Bronchial epithelial cell (primary cell): ENCODE measurements at places on chromosomes 4 and X.
A peak's percentile ranks its signal among the peaks of the same experiment; 100 is the strongest.

- DNase-seq = no peak
Measured at GRCh38 chr4:101252721-101253120, 94.6 kb downstream of the PPP3CA start.

GRCh38 chr4:144347121-144347520 is 206.6 kb upstream of the GYPA start:
- no peak for DNase-seq

GRCh38 chr4:123940604-123941003 is 544.0 kb downstream of the SPRY1 start:
- DNase-seq = no peak

- no peak for DNase-seq
Measured at GRCh38 chr4:131316086-131316485, 1833.0 kb upstream of the PCDH10 start.

DNA sequence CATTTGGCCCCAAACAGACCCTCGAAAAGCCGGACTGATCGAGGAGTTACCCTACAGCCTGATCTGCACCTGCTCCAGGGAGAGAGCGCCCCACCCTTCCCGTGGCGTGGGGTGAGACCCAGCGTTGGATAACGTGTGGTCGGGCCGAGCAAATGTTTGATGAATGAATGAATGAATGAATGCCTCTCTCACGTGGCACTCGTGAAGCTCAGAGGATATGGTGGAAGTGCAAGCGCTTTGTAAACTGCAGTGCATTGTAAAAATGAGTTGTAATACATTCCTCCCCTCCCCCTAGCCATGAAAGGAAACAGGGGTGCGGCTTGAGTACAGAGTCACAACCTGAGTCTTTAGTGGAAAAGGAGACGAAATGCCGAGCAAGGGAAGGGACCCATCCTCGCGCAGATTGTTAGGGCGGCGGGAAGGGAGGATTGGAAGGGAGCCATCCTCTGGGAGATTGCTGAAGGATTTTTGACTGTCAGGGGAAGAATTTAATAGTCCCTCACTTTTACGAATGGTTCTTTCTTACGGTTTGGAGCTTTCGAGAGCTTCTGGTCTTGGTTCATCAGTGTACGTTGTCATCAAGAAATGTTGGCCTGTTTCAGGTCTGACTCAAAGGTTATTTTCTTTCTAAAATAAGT is 772 bp upstream of the FBXW7 start:
- DNase-seq = peak; percentile 74

- DNase-seq = no peak
Measured at GRCh38 chrX:65634732-65635131, 32.7 kb upstream of the MSN start.

- no peak for DNase-seq
Measured at GRCh38 chr4:105490523-105490922, 16.7 kb upstream of the PPA2 start.

DNA sequence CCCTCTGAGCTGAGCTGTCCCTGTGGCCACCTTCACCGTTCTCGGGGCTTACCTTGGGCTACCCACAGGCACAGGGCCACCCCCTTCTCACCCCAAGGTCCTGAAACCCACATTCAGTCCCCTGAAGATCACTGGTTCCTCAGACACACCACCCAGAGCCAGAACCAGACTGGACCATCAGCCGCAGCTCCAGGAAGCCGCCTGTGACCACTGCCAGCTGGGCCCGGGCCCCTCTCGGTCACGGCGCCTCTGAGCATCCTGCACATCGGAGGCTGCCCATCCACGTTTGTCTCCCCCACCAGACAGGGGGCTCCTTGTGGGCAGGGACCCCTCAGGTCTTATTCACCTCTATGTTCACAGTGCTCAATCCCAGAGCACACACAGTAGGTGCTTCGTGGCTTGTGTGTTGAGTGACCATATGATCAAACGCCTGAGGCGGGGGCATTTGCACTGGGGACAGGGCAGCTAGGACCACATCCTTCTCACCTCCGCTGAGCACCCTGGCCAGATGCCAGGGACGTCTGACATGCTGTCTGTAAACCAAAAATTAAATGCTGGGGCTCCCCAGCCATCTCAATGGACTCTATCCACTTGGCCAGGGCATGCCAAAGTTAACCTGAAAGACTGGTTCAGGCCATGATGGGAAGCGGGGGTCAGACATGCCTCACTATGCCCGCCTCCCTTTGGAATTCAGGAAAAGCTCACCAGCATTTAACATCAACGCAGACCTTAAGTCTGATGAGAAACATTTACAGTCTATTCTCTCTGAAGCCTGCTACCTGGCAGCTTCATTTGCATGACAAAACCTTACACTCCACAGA is 109.4 kb upstream of the AFAP1 start:
- DNase-seq = peak; percentile 32

DNA sequence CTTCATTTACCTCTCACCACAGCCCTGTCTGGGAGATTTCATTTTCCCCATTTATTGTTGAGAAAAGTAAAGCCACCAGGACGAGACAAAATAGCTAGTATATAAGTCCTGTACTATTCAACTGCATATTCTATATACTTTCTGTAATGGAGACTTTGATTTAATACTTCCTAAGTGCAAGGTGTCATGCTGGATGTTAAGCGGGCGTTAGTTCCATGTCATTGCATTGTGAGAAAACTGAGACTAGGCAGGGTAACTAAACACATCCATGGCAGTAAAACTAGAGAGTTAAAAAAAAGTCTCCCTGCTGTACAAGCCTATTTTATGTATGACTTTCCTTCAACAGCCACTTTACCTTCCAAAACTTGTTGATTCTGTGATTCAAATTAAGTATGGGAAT is 969.6 kb downstream of the STIM2 start:
- no peak for DNase-seq

DNA sequence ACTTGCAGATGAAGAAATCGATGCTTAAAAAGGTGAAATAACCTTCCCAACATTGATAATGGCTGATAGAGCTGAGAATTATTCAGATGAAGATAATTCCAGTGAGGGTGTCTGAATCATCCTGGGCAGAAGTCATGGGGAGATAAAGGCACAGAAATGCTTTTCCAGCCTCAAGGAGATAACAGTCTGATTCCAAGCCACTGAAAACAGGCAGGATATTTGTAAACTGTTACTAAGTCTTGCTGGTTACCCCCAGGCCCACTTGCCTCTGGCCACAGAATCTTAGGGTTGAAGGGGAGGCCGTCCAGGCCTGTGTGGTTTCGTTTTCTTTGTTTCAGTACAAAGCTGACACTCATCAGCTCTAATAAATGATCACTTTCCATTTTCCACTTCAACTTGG is 158.5 kb downstream of the SH3KBP1 start:
- no peak for DNase-seq

DNA sequence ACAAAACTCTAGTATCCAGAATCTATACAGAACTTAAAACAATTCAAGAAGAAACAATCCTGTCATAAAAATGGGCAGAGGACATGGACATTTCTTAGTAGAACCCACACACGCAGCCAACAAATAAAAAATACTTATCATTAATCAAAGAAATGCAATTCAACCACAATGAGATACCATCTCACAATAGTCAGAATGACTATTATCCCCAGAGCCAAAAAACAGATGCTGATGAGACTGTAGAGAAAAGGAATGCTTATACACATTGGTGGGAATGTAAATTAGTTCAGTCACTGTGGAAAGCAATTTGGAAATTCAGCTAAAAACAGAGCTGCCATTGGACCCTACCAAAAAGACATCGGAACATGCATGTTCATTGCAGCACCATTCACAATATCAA is 37.9 kb downstream of the RAB40AL start:
- DNase-seq = no peak

GRCh38 chr4:173005912-173006633 is 162.5 kb upstream of the GALNT7 start:
- no peak for DNase-seq

- DNase-seq = no peak
Measured at GRCh38 chr4:157012296-157012695, 40.7 kb upstream of the PDGFC start.

DNA sequence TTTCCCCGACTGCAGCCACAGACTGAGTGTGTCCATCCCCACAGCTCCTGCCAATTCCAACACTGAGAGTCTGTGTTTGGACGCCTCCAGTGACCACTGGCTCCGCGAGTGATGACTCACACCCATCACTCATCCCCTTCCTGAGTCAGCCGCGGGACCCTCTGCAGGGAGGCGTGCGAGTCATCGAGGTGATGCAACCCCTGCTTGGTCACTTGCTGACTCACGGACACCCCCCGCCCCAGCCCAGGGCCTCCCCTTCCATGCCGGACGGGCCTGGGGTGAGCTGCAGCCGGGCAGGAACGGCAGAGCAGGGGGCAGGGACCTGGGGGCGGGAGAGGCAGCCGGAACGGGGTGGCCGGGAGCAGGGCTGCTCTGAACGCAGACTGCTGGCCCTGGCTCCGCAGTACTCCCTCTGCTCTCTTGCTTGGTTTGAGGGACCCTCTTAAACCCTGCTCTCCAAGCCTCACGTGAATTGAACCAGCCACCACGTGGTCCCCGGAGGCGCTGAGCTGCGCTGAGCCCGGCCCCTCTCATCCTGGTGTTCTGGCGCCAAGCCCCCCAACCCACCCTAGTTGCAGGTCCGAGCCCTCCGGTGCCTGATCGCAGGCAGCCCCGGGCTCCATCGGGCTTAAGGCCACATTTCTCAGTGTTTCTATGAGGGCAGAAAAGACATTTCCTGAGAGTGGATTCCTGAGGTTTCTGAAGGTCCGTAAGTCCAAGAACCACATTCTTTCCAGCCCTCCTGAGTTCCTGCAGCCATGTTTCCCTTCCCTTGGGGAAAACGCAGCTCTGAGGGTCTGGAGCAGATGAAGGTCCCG is 32.4 kb downstream of the FGFRL1 start:
- peak; percentile 95 for DNase-seq

GRCh38 chr4:16278178-16278577 is 51.9 kb upstream of the TAPT1 start:
- DNase-seq = no peak

DNA sequence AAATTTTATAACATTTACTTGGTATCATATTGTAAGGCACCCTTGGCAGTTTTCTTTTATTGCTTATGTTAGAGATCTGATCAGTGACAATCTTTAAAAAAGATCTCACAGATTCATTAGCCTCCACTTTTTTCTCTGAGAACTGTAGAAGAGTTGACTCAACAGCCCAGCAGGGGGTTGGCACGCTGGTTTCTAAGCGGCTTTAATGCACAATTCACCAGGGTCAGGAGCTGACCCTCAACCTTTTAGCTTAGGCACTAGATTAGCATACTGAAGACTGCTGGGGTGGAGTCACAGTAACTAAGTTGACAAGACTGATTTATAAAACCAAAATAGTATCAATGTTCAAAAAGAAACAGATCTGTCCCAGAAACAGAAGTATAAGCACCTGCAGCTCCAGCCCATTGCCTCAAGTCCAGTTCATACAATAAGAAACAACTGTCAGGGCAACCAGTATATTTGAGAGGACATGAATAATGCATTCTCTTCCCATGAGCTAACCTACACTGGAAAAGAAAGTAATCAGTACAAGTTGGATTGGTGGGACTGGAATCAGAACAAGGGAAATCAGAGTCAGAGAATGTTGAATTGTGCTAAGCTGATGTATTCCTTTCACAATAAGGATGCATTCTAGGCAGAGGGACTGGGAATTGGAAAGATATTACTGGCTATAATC is 77.6 kb downstream of the PDE5A start:
- DNase-seq = peak; percentile 23

DNA sequence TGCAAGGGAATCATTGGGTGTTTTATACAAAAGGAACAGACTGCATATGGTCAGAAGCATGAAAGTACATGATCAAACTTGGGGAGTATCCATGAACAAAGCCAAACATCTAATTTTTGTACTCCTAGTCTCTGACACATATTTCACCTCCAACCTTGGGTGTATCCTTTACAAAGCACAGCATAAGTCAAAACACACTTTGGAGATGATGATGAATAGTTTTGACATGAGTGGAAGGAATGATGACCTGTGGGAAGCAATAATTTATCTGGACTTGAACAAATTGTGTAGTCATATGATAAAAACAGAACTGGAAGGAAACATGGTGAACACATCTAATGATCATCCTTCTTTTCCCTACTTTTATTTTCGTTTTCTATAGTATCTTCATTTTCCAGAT is 108.7 kb upstream of the PLS3 start:
- peak; percentile 31 for DNase-seq

DNA sequence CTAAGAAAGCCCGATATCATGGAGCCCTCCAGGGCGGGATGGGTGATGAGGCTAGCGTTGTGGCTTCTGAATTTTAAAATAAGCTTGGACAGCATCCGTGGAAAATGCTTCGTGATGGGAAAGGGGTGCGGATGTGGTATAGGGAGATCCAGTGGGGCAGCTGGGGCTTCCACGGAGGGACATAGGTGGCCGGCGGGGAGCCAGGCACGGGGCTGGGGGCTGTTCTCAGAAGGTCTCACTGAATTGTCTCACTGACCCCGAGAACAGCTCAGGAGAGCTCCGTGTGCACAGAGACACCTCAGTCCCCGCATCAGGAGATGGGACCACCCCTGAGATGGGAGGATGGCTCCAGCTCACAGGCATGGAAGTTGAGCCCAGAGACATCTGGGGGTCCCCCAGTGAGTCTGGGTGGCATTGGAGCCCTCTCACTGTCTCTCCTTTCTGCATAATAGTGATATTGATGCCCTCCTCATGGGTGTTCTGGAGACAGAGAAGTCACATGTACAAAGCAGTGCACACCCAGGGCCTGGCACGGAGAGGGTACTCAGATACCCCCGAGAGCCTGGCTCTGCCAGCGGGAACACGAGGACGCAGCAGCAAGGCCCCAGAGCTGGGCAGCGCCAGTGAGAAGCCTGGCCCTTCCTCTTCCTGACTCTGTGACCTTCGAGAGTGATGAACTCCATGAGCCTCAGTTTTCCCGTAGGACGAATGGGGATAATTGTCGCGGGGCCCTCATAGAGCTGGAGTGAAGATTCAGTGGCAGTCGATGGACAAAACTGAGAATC is 70.6 kb upstream of the PSAPL1 start:
- DNase-seq = no peak

- no peak for DNase-seq
Measured at GRCh38 chrX:6890544-6891261, 256.8 kb upstream of the STS start.

GRCh38 chrX:145840531-145840930 is 22.9 kb downstream of the SLITRK2 start:
- no peak for DNase-seq

GRCh38 chr4:17616283-17616682 is 1.8 kb downstream of the MED28 start:
- DNase-seq = no peak
